ENCODE measurements at places on chromosomes 7 and 10.

DNA sequence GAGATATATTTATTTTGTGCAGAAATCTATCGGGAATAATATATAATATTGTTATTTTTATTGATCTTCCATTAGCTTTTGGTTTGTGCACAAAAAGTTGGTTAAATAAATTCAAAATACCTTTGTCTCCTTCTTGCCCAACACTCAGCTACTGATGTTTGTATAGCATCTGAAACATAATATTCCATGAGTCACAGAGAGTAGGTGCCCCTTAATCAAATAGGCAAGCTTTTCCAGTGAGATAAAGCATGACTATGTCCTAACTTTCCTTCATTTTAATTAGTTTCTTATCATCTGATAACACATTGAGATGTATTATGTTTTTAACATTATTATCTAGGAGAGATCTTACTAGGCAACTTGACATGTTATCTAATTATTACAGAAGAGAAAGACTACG lies 432.2 kb downstream of the KIF20B start:
- H3K27me3 ChIP-seq = no peaks in the 10 kb centered on the region
- DNase-seq = no peak
- no peaks in the 10 kb centered on the region for H3K36me3 ChIP-seq
- H3K4me1 ChIP-seq = no peaks in the 10 kb centered on the region
- H3K27ac ChIP-seq = no peak overlapping the region
- H3K4me3 ChIP-seq = no peak overlapping the region

GRCh38 chr10:84783386-84783785 lies 455.0 kb downstream of the CCSER2 start:
- no peaks in the 10 kb centered on the region for H3K27me3 ChIP-seq
- H3K27ac ChIP-seq = no peak overlapping the region
- DNase-seq = no peak
- H3K4me3 ChIP-seq = no peak overlapping the region
- H3K36me3 ChIP-seq = no peaks in the 10 kb centered on the region

GRCh38 chr10:131851346-131851745 lies 49.5 kb upstream of the PPP2R2D start:
- no peaks in the 10 kb centered on the region for H3K36me3 ChIP-seq
- no peaks in the 10 kb centered on the region for H3K27me3 ChIP-seq
- DNase-seq = no peak
- no peak overlapping the region for H3K4me3 ChIP-seq
- no peak overlapping the region for H3K27ac ChIP-seq
- H3K4me1 ChIP-seq = no peaks in the 10 kb centered on the region

GRCh38 chr7:155980841-155981240 lies 168.6 kb upstream of the SHH start:
- no peak for DNase-seq
- H3K27ac ChIP-seq = no peak overlapping the region
- H3K4me3 ChIP-seq = no peak overlapping the region
- no peaks in the 10 kb centered on the region for H3K27me3 ChIP-seq
- no peaks in the 10 kb centered on the region for H3K4me1 ChIP-seq

DNA sequence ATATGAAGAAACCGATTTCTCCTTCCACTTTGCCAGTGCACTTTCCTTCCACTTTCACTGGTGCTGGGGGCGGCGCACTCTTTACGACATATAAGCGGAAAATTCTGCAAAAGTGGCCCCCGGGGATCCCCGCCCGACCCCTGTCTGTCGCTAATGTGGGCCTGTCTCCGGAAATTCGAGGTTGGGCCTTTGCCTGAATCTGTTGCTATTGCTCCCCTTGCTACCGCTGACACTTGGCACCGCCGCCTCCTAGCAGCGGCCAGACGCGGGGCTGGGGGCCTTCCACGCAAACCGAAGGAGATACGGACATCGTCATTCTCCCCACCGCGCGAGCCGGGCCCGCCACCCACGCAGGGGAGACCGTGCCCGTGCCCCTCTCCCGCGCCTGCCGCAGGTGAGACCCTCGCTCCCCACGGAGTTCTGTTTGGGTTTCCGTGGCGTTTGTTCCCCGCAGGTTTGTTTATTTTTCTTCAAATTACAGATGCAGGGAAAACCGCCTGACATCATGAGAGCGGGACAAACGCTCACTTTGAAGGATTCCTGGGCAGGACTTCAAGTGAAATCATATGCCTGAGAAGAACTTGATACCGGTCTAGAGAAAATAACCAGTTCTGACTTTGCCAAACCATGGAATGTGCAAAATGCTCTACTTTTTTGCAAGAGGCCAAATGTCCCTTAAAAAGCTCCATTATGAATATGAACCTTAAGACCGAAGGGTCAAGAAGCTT lies 5.0 kb downstream of the TWIST1 start:
- no peaks in the 10 kb centered on the region for H3K27me3 ChIP-seq
- H3K27ac ChIP-seq = no peak overlapping the region
- peaks cover 22% of the 10 kb centered on the region for H3K4me1 ChIP-seq
- no peaks in the 10 kb centered on the region for H3K36me3 ChIP-seq

DNA sequence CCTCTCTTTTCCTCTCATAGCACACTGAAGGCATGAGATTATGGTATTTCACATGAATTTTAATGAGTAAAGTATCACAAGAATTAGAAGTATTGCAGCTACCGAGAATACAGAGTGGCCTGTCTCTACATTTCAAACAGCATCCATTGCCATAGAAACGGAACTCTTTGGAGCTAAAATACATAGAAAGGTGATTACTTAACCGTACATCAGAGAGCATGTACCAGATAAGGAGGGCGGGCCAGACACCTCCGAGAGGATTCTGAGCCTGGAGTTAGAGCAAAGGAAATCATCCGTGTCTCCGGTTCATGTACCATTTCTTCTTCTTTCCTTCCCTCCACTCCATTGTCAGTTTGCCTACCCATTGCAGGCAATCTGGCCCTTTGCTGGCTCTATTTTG lies 196.7 kb downstream of the KLF6 start:
- H3K36me3 ChIP-seq = no peaks in the 10 kb centered on the region
- DNase-seq = no peak
- H3K4me1 ChIP-seq = no peaks in the 10 kb centered on the region
- H3K27me3 ChIP-seq = no peaks in the 10 kb centered on the region
- H3K27ac ChIP-seq = no peak overlapping the region

GRCh38 chr7:82677493-82677892 lies 233.9 kb upstream of the CACNA2D1 start:
- no peak overlapping the region for H3K27ac ChIP-seq
- no peak overlapping the region for H3K4me3 ChIP-seq
- no peaks in the 10 kb centered on the region for H3K36me3 ChIP-seq
- no peak for DNase-seq

- H3K27ac ChIP-seq = no peak overlapping the region
- H3K27me3 ChIP-seq = no peaks in the 10 kb centered on the region
- no peak overlapping the region for H3K4me3 ChIP-seq
- H3K36me3 ChIP-seq = no peaks in the 10 kb centered on the region
These were observed 156.8 kb upstream of the FZD1 start for GRCh38 chr7:91107460-91107859.

DNA sequence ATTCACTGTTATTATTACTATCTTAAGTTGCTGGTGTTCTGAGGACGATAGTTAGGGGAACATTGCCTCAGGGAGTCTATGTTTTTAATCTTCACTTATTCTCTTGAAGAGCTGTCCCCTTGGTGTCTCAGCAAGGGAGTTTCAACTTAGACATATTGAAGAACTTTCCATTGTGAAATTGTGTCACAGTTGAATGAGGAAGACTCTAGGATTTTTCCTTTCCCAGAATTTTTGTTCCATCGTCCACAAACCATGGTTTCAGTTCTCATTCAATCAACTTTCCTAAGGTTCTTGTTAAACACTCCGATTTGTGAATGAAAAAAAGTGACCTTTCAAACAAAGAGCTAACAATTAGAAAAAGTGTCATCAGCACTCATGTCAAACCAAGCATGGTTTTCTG lies 128.3 kb downstream of the GATA3 start:
- no peak for DNase-seq
- H3K4me1 ChIP-seq = no peaks in the 10 kb centered on the region
- no peaks in the 10 kb centered on the region for H3K27me3 ChIP-seq
- no peak overlapping the region for H3K27ac ChIP-seq
- no peak overlapping the region for H3K4me3 ChIP-seq

DNA sequence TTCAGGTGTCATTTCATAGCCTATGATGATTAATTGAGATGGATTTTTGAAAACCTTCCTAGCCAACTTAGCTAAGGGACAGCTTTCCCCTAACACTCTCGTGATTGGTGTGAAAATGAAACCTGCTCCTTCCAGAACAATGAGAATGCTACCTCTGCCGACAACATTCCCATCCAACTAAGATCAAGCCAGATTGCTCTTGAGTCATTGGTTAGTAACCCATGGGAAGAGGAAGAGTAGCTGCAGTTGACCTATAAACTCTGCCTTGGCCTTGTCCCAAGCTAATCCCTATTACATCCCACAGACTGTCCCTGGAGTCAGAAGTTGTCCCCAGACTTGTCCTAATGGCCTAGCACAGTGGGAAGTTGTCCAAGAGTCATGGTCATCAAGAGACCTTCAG lies 80.5 kb upstream of the SVIL start:
- no peaks in the 10 kb centered on the region for H3K36me3 ChIP-seq
- H3K27me3 ChIP-seq = no peaks in the 10 kb centered on the region
- DNase-seq = no peak
- H3K4me3 ChIP-seq = no peak overlapping the region
- H3K27ac ChIP-seq = no peak overlapping the region
- H3K4me1 ChIP-seq = peaks cover 32% of the 10 kb centered on the region

DNA sequence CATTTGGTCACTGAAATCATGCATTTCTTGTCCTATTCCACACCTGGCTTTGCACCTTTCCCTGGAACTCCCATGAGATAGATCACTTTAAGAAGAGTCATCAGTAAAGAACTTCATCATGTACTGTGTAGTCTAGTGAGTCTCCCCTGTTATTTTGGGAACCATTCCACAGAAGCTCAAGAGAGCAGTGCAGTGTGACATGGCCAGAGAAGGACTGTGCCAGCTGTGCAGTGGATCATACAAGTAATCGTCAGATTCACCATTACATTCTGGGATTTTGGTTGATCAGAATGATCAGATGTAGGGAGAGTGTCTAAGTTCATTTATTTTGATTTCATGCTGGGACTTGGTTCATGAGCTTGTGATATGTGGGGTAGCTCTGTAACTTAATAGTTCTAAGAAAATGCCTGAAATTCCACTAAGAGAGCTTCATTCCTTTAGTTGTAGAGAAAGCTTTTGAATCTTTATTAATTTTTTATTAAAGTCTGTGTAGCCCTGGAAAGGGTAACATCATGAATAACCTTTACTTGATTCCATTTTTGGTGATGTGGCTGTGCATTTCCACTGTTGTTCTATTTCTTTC lies 166.8 kb downstream of the SUGCT start:
- DNase-seq = no peak
- no peaks in the 10 kb centered on the region for H3K36me3 ChIP-seq
- H3K27me3 ChIP-seq = no peaks in the 10 kb centered on the region
- H3K27ac ChIP-seq = no peak overlapping the region

GRCh38 chr7:88357781-88358525 lies 51.3 kb upstream of the STEAP4 start:
- no peak for DNase-seq
- H3K27ac ChIP-seq = no peak overlapping the region
- no peaks in the 10 kb centered on the region for H3K27me3 ChIP-seq
- H3K4me1 ChIP-seq = no peaks in the 10 kb centered on the region
- no peak overlapping the region for H3K4me3 ChIP-seq
- no peaks in the 10 kb centered on the region for H3K36me3 ChIP-seq

GRCh38 chr7:418636-419280 lies 100.9 kb downstream of the PDGFA start:
- no peak overlapping the region for H3K27ac ChIP-seq
- no peaks in the 10 kb centered on the region for H3K36me3 ChIP-seq
- H3K4me1 ChIP-seq = no peaks in the 10 kb centered on the region

GRCh38 chr7:129224251-129225205 lies at the start of gene AHCYL2:
AHCYL2 (plus strand) TSS chr7:129225030.
- peaks cover 25% of the 10 kb centered on the region for H3K4me1 ChIP-seq
- H3K27me3 ChIP-seq = no peaks in the 10 kb centered on the region
- H3K27ac ChIP-seq = peak within 1 kb of the TSS; percentile 95
- H3K4me3 ChIP-seq = peak within 1 kb of the TSS; percentile 74

GRCh38 chr7:10655031-10655430 lies 318.6 kb upstream of the PHF14 start:
- no peak for DNase-seq
- no peak overlapping the region for H3K4me3 ChIP-seq
- H3K36me3 ChIP-seq = no peaks in the 10 kb centered on the region
- H3K27me3 ChIP-seq = no peaks in the 10 kb centered on the region

GRCh38 chr7:141281311-141281710 lies 207.4 kb downstream of the TMEM178B start:
- no peaks in the 10 kb centered on the region for H3K36me3 ChIP-seq
- H3K4me1 ChIP-seq = no peaks in the 10 kb centered on the region
- H3K27me3 ChIP-seq = no peaks in the 10 kb centered on the region
- no peak overlapping the region for H3K4me3 ChIP-seq

DNA sequence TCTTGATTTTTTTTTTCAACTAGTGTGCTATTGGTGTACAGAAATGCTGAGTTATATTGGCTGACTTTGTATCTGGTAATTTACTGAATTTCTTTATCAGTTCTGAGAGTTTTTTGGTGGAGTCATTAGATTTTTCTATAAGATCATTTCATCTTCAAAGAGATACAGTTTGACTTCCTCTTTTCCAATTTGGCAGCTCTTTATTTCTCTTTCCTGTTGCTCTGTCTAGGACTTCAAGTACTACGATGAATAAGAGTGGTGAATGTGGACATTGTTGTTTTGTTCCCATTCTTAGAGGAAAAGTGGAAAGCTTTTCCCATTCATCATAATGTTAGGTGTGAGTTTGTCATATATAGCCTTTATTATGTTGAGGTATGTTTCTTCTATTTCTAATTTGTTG lies 50.2 kb downstream of the LOXL4 start:
- H3K27me3 ChIP-seq = no peaks in the 10 kb centered on the region
- H3K27ac ChIP-seq = no peak overlapping the region
- DNase-seq = no peak
- H3K36me3 ChIP-seq = no peaks in the 10 kb centered on the region
- H3K4me3 ChIP-seq = no peak overlapping the region
- no peaks in the 10 kb centered on the region for H3K4me1 ChIP-seq

GRCh38 chr10:119597405-119598186 lies 832 bp upstream of the TIAL1 start:
- H3K4me3 ChIP-seq = peak overlapping the region; percentile 73
- no peak for DNase-seq
- no peaks in the 10 kb centered on the region for H3K27me3 ChIP-seq
- peak overlapping the region; percentile 98 for H3K27ac ChIP-seq
- no peaks in the 10 kb centered on the region for H3K36me3 ChIP-seq

- no peaks in the 10 kb centered on the region for H3K36me3 ChIP-seq
- H3K4me3 ChIP-seq = peak overlapping the region; percentile 5
- no peak for DNase-seq
- peaks cover 97% of the 10 kb centered on the region for H3K4me1 ChIP-seq
- no peaks in the 10 kb centered on the region for H3K27me3 ChIP-seq
- H3K27ac ChIP-seq = peak overlapping the region; percentile 55
These were observed 6.1 kb downstream of the CHST3 start for GRCh38 chr10:71970331-71970730.
